ENCODE measurements at places on chromosomes 1 and 21.

GRCh38 chr1:225883616-225884265 lies 1.6 kb upstream of the TMEM63A start:
- DNase-seq: no peak

DNA sequence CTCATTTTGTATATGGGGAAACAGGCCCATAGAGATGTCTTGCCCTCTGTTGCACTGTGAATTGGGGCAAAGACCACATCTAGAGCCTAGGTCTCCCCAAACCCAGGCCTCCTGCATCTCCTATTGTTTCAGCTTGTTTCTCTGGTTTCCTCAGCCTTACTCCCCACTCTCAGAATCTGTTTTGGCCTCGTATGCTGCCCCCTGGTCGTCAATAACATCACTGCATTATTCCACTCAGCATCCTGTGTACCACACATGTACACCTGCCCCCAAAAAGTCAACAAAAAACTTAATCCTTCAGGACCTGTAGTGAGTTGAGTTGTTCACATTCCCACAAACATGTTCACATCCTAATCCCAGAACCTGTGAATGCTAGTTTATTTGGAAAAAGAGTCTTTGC lies 184.8 kb downstream of the BRINP2 start:
- DNase-seq: no peak

- no peak for DNase-seq
These were observed 458 bp downstream of the CRABP2 start for GRCh38 chr1:156704930-156705320.

- no peak for DNase-seq
These were observed 386.1 kb downstream of the SETD4 start for GRCh38 chr21:35674091-35674671.

DNA sequence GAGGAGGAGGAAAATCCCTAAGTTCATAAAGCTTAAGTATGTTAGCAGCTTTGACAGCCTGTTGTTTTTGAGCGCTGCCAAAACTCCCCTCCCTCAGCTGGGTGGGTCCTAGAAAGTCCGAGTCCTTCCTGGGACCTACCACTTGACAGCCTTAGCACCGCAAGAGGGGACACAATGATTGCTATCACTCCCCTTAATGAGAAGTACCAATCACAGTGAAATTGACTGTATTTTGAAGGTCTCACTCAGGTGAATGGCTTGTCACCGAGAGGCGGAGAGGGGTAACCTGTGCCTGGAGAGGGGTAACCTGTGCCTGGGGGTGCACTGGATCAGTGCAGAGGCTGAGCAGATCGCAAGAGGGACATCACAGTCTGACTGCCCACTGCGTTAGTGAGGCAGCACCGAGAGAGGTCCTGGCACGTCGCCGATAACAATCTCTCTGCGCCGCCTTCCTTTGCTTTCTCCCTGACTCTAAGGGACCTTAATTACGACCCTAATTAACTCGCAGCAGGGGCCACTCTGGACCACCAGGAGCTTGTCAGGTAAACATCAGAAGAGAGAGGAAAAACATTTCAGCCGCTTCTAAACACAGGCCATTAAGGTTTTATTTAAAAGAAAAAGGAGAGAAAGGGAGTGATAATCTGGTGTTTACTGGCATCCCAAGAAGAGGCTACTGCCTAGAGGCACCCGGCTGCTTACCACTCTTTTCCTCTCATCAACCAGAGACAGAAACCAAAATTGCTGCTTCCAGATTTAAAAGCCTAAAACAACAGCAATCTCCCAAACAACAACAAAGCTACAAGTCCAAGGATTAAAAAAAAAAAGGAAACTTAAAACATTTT lies 25.7 kb upstream of the KCNK1 start:
- no peak for DNase-seq

DNA sequence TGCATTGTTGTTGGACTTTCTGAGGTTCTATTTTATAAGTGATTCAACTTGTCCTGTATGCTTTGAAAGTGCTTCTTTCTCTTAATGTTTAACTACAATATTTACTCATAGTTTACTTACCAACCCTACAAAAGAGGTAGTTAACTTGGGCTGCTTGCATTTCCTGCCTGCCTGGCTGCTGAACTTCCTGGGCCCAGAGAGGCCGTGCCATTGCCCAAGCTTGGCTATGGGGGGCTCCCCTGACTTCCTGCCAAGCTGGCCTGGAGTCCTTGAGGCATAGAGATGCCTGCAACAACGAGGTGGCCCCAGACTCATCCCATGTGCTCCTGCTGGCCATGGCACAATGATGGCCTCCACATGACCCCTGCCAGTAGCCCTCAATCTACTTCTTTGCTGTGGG lies 361.6 kb upstream of the PLD5 start:
- no peak for DNase-seq

DNA sequence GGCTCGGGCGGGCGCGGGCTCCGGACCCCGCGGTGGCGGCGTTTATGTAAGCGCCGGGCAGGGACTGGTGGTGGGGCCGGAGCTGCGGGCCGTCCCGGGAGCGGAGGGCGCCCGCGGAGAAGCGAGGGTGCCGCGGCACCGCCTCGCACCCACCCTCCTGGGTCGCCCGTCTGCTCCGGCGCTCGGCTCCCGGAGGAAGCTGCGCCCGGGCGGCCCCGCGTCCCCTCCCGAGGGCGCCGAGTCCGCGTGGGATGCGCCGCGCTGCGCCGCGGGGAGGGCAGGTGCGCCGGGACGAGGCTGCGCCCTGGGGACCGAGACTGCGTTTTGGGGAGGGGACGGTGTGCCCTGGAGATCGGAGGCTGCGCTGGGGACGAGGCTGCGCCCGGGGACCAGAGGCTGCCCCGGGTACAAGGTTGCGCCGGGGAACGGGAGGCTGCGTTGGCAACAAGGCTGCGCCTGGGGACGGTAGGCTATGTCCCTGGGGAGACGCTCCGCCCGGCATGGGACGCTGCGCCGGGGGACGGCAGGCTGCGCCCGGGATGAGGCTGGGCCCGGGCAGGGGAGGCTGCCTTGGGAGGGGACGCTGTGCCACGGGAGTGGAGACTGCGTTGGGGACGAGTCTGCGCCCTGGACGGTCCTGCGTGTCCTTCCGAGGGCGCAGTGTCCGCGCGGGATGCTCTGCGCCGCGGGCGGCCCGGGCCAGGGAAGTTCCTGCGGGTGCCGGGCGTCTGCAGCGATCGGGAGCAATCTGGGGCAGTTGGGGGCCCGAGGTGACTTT lies 627 bp downstream of the ADARB1 start:
- no peak for DNase-seq

DNA sequence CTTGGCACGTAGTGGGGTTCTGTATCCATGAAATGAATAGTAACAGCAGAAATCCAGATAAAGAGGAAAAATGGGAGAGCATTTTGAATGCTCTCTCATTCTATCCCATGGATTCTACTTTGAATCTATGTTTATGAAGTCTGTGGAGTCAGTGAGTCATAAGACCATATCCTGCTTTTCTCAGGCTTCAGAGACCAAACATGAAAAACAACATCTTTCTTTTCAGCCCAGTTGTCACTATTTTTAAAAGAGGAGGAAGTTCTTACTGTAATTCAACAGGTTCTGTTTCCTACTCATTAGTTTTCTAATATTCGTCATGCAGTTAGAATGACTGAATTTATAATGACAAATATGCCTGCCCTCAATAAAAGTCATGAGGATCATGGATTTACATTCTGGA lies 39.4 kb upstream of the CD55 start:
- DNase-seq: no peak

GRCh38 chr1:147717051-147717705 lies 43.2 kb downstream of the GJA5 start:
- peak; percentile 23 for DNase-seq

GRCh38 chr1:115469703-115470476 lies 131.8 kb upstream of the NGF start:
- DNase-seq: no peak

GRCh38 chr1:24362982-24363614 lies 43.9 kb downstream of the GRHL3 start:
- DNase-seq: no peak

GRCh38 chr1:34378968-34379856 lies 202.5 kb downstream of the C1orf94 start:
- DNase-seq: no peak

DNA sequence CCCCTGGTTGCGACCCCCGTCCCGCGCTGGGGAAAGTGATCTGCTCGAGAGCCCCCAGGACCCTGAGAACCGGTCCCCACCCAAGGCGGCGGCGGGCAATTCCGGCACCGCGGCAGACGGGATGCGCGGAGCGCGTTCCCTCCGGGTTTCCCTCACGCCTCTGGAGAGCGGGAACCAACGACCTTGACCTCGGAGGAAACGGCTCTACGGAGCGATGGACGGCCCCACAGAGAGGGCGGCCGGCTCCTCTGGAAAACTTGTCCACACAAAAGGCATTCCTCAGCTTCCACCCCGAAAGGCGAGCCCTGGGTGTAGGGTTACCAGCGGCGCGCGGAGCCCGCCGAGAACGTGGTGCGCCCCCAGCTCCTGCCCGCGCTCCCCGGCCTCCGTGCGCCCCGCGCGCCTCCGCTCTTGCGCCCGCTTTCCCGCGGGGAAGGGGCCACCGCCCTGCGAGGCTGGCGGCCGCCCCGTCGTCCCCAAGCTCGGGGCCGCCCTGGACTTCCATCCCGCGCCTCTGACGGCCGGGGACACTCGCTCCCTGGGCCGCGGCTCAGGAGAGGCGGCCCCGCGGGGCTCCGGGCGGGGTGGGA lies 391 bp upstream of the KIAA1614 start:
- no peak for DNase-seq

DNA sequence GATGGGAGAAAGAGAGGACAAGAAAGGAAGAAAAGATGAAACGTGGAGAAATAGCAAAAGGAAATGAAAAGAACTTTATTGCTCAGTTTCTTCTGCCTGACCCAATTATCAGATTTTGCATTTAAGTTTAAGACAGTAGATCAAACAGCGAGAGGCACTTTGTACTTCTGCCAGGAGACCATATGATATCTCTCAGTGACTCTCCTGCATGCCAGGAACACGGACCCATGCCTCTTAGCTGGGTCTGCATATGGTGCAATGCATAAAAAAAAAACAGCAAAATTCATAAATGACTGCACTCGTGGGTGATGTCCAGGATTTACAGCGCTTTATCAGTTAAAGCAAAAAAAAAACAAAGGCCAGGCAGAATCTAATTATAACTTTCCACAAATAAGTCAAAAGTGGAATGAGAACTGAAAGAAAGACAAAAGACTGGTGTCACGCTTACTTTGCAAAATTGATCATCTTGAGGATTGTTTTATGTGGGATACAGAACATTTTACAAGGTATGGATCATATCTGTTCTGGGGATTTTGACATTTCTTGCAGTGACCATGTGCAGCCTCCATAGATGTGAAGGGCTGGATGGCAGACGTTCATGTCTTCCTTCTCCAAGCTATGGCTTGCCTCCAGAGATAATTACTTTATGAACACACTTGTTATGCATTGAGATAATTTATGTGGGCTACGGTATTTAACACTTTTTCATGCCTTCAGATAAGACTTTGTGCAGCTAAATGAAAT lies 79.5 kb downstream of the RUNX1 start:
- no peak for DNase-seq

DNA sequence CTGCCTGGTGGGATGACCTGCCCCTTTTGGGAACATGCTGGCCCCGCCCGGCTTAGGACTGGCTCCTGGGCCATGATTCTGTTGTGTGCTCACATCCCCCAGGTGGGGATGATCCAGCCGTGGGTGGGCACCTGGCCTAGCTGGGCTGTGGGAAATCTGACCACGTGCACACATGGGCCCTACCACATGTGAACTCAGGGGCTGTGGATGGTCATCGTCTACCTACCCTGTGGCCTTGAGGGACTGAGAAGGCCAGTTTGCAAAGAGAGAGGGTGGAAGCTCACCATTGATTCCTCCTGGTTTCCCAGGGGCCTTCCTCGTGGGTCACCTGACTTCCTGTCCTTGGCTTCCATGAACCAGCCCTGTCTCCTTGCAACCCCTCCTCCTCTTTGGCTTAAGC lies 19.4 kb upstream of the PCP4 start:
- DNase-seq: no peak

DNA sequence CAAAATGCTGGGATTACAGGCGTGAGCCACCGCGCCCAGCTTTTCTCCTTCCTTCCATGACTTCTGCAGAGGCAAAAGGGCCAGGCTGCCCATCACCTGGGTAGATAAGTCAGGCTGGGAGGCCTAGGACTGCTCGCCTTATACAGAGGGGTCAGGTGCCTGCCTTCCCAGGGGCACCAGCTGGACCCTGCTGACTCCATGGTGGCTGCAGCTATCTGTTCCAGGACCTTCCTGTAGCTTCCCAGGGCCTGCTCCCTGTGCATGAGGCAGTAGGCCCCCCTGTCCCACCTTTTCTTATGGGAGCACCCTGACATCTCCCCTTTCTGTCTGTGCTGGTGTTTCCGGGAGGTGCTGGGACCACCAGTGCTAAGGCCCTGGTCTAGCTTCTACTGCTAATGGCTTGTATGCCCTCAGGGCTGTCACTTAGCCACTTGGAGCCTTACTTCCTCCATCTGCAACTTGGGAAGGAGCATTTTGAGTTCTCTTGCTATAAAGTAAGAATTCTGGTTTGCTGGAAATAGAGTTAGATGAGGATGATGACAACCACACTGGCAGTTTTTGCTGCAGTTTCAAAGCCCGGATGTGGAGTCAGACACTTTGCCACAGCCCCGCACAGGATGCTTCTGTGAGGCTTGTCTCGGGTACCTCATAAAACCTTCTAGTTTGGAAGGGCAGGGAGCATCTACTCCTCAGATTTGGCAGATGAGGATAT lies 14.4 kb downstream of the SOX13 start:
- no peak for DNase-seq

- DNase-seq: no peak
These were observed 120.3 kb upstream of the BARHL2 start for GRCh38 chr1:90837420-90837819.

GRCh38 chr1:112188611-112189010 lies 199.1 kb upstream of the KCND3 start:
- DNase-seq: no peak

DNA sequence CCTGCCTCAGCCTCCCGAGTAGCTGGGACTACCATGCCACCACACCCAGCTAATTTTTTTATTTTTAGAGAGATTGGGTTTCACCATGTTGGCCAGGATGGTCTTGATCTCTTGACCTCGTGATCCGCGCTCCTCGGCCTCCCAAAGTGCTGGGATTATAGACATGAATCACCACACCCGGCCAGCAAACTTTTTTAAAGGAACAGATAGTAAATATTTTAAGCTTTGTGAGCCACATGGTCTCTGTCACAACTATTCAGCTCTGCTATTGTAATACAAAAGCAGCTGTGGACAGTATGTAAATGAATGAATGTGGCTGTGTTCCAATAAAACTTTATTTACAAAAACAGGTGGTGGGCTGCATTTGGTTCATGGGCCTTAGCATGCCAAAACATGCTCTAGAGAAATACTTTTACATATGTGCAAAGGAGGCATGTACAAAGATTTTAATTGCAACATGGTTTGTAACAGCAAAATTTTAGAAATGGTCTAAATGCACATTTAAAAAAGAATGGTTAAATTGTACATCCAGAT lies 47.0 kb downstream of the CDCP2 start:
- no peak for DNase-seq

DNA sequence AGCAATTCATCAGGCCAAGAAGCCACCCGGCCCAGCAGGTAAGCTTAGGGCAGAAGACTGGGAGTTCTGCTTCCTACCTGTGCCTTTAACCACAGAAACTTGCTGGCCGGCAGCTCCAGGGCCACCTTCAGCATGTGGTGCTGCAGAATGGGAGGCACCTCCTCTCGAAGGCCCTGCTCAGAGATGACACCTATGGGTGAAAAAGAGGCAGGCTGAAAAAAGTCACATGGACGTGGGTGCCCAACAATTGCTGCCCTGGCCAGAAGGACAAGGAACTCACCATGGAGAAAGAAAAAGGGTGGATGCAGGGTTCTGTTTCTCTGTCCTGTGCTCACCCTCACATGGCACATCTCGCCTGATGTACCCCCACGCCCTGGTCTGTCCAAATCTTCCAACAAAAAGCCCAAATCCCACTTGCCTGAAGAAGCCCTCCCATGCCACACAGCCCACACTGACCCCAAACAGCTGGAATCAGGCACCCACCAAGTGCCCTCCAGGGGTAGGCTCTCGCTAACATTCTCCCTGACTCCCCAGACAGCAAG lies 33.0 kb downstream of the URB1 start:
- DNase-seq: no peak

All from effector memory CD4-positive, alpha-beta T cell (primary cell).